Cerebellum (tissue), 4 donors: ENCODE measurements at places on chromosomes 3 and 15. TPM values are rescaled to one million over a fixed set of nuclear protein-coding genes. Genes with fewer than 3 reads are reported as not detected.

DNA sequence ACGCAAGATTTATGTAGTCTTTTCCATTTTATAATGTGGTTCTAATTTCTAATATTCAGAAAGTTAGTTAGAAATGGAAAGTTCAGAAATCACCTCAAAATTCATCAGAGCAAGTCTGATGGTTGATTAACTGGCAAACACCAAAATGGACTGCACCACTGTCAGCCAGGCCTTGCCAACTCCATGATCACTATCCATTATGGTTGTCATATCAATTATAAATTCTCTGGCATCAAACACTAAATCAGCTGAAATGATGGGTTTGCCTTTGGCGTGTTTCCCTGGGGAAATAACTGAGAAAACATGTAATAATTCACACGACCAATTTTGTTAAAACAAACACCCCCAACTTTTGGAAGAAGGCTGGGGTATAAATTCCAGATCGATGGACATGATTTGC is 219.4 kb downstream of the CDIN1 start:
- DNase-seq: no peak

DNA sequence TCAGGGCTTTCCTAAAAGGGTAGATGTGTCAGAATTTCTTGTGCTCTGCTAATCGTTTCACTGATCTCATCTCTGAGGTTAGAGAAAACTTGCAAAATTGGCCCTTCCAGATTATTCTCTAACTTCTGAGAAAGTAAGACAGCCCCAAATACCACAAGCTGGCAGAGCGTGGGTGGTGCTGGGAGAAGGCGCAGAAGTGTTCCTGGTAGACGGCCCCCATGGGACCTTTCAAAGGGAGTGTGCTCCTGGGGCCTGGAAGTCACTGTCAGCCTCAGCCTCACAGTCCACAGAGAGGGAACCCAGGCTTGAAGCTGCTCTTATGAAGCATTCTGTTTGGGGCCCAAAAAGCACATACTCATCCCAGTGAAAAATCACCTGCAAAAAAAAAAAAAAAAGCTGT is 86.5 kb upstream of the PFN2 start:
- DNase-seq: no peak

- no peak for DNase-seq
These were observed 34.8 kb downstream of the EMC4 start for GRCh38 chr15:34259566-34259965.

GRCh38 chr3:139772539-139773500 is 95.0 kb upstream of the NMNAT3 start:
- no peak for DNase-seq

DNA sequence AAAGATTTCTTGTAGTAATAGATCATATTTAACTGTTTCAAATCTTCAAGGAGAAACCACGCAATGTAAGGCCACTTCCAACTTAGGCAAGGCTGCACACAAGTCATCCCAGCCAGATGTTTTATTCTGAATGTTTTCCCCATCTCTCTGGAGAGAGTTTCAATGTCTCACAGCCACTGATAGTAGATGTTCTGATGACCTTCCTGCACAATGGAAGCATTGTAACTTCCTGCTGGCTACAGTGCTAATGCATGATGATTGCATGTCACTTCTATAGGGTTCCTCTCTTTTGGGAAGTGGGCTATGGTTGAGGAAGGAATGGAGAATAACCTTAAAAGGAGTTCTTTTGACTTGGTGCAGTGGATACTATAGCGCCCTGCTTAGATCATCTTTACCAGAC is 328.0 kb downstream of the ZNF621 start:
- DNase-seq: no peak

DNA sequence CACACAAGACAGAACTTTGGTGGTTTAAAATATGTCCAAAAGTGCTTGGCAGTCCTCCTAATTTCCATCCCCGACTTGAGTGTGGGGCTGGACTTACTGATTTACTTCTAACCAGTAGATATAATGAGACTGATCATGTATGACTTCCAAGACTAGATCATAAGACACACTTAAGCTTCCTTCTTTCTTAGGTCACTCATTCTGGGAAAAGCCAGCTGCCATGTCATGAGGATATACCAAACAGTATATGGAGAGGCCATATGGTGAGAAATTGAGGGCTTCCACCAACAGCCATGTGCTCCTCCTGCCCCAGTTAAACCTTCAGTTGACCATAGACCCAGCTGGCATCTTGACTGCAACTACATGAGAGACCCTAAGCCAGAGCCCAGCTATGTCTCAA is 282.8 kb upstream of the PROK2 start:
- no peak for DNase-seq

GRCh38 chr3:64916192-64916798 is 228.5 kb upstream of the ADAMTS9 start:
- no peak for DNase-seq

- DNase-seq: no peak
These were observed 617.1 kb downstream of the NTRK3 start for GRCh38 chr15:87639305-87640011.

- DNase-seq: no peak
These were observed 526.3 kb downstream of the OTOL1 start for GRCh38 chr3:162022911-162023310.

GRCh38 chr3:18283680-18284079 is 141.5 kb downstream of the SATB1 start:
- DNase-seq: no peak

DNA sequence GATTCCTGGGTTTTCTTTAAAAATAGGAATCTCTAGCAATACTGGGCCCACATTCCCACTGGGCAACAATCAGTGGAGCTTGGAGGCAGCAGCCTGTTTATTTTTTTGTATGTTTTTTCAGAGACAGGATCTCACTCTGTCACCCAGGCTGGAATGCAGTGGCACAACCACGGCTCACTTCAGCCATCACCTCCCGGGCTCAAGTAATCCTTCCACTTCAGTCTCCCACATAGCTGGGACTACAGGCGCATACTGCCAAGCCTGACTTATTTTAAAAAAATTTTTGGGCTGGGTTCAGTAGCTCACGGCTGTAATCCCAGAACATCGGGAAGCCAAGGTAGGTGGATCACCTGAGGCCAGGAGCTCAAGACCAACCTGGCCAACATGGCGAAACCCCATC is 29.1 kb upstream of the GNB5 start:
- DNase-seq: no peak

GRCh38 chr3:18771931-18772330 is 346.8 kb upstream of the SATB1 start:
- peak; percentile 24 for DNase-seq

DNA sequence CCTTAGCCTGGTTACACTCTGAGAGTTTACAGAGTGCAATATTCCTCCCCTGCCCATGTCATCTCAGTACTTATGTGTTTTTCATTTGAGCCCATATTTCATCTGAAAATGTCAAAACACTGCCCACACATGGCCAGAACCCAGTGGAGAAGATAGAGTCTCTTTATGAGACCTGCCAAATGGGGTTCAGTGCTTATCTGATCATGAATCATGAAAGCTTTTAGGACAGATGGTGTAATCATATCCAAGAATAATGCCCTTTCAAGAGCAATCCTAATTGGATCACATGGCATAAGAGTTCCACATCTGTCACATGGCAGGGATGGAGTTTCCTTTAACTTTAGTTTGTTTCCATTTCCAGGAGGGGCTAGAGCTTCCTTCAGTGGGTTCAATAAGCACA is 77.2 kb upstream of the AGBL1 start:
- DNase-seq: no peak

CCR2 gene
- total RNA-seq: 0.45 TPM

GOLGA6L24 gene
- total RNA-seq: not detected

TGM4 gene
- not detected for total RNA-seq

DUOXA2 gene
- total RNA-seq: not detected

PLA2G4D gene
- 0.09 TPM for total RNA-seq

OIP5 gene
- total RNA-seq: 4.6 TPM

OXTR gene
- total RNA-seq: 3.2 TPM
